ENCODE measurements at places on chromosomes 5 and 9.

- DNase-seq, result no peak
These were observed 32.1 kb upstream of the IL6ST start for GRCh38 chr5:56026863-56027300.

GRCh38 chr9:34379334-34380033, 2.8 kb upstream of the MYORG start:
- peak; percentile 56 for DNase-seq

GRCh38 chr5:175285261-175285660, 158.7 kb downstream of the DRD1 start:
- no peak for DNase-seq

- no peak for DNase-seq
These were observed 25.3 kb downstream of the OSMR start for GRCh38 chr5:38871058-38871605.

- DNase-seq, result no peak
These were observed 290.6 kb upstream of the PANK3 start for GRCh38 chr5:168869615-168870227.

- DNase-seq, result no peak
These were observed 28.3 kb upstream of the WWC1 start for GRCh38 chr5:168263121-168263520.

DNA sequence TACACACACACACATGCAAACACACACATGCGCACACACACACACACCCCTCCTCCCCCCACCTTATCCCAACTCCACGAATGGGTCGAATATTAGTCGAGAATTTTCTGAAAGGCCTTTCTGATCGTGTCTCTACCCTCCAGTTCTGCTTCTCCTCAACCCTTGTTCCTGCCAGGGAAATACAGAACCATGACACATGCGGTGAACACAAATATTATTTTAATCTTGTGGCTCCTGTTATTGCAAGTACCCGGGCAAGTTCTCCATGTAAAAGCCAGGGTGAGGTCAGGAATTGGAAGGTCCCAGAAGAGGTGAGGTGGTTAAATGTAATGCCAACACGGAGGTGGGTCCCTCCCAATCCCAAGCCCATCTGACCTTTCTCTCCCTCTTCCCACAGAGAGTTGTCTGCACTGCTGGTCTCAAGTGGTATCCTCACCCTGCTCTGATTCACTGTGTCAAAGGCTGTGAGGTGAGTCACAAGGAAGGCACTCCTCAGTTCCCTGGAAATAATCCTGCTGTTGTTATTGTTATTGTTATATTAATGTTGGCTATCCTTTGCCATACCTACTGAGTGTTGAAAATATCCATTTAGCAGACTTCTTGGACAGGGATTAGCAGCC, 223.7 kb downstream of the PAPPA start:
- no peak for DNase-seq

- peak; percentile 38 for DNase-seq
These were observed 508.3 kb downstream of the EBF1 start for GRCh38 chr5:158591301-158591863.

GRCh38 chr9:4430432-4431261, 59.6 kb upstream of the SLC1A1 start:
- no peak for DNase-seq

GRCh38 chr5:132865668-132866341, 464 bp downstream of the GDF9 start:
- no peak for DNase-seq

- DNase-seq, result no peak
These were observed 558.5 kb upstream of the ZNF462 start for GRCh38 chr9:106304401-106304920.

DNA sequence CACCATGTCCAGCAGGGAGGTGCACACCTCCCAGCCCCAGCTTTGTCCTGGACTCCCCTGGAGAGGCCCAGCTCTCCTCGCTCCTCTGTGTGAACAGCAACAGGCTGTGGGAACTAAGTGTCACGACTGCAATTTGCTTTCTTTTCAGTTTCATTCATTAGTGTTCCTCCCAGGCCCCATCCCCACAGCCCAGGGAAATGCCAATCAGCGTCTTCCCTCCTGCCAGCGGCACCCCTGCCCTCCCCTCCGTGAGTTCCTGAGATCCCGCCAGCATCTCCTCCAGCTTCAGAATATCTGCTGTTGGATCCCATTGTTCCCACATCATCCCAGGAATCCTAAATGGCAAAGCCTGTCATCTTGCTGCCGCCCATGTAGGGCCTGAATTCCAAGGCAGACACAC, 13.1 kb upstream of the RPL26L1 start:
- DNase-seq, result no peak

DNA sequence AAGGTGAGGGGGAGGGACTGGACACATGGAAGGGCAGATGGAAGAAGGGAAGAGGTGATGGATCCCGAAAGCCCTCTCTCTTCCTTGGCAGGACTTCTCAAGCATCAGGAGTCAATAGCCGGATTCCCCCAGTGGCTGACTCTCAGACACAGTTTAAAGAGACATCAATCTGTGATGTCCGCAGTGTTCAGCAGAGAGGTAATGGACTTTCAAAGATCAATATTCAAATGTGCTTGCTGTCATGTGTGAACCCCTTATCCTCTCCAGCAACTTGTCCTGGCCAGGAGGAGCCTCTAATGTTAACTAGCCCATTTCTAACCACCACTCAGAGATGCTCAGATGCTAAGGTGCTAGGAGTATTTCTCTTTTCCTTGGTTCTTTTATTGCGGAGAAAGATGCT, 392.2 kb downstream of the IRX1 start:
- DNase-seq, result no peak

DNA sequence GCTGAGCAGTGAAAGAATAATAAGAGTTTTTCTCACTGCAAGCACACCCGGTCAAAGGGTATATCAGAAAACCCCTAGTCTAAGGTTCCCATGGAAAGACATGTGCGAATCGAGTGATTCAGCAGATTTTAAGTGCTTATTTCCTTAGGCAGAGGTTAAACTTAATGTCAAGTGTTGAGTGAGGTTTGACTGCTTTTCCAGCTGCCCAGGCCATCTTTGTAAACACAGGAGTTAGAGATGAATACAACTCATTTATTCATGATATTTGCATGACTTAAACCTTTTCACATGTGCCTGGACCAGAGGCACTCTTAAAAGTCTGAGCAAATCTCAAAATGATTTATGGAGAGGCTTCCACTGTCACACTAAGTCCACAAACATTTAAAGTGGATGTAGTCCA, 137.8 kb upstream of the RGMB start:
- DNase-seq, result no peak

GRCh38 chr9:125932012-125932411, 184.8 kb downstream of the PBX3 start:
- no peak for DNase-seq

- DNase-seq, result no peak
These were observed 113.2 kb downstream of the CDH18 start for GRCh38 chr5:19874811-19875210.

DNA sequence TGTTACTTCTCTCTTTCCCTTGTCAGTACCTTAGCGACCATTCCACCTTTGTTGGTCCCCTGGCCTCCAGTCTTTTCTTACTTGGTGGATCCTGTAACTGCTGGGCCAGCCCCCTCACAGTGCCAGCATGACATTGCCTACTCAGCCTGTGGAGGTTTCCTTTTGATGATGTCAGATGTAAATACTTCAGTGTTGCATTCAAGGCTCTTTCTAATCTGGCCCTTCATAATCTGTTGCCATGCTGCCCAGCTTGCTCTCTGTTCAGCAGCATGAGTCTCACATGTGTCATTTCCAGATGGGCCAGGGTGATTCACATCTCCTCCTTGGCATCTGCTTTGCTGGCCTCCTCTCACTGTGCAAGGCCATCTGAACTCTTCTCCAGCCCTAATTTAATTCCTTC, 57.1 kb downstream of the MAST4 start:
- DNase-seq, result no peak

GRCh38 chr9:79431019-79431679, 140.6 kb upstream of the TLE4 start:
- DNase-seq, result no peak

DNA sequence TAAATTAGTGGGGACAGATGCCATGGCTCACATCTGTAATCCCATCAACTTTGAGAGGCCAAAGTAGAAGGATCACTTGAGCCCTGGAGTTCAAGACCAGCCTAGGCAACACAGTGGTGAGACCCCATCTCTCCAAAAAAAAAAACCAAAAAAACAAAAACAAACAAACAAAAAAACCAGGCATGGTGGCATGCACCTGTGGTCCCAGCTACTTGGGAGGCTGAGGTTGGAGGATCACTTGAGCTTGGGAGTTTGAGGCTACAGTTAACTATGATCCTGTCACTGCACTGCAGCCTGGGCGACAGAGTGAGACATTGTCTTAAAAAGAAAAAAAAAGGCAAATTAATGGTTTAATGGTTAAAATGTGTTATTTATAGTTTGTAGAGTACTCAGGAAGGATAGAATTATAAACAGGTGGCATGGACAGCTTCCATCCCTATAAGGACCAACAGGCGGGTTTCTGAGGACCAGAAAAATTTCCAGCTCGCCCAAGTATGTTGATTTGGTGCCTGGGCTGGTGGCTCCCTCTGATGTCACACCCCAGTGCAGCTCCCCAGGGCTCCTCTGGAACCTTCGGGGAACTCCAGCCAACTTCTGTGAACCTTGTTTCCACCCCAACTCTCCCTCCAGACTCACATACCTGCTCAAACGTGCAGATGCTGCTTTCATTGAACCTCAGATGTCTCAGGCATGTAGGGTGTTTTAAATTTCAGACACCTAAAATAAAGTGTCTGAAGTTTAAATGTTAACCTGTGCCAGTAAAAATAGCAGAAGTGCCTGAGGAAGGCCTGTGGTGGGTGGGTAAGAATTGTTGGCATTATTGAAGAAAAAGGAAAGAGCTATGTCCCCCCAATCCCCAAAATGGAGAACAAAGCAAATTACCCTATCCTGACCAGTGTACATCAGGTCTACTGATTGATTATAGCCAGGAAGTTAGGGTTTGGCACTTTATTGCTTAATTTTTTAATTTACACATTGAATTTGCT, 69.0 kb downstream of the TRIO start:
- no peak for DNase-seq

GRCh38 chr5:170448221-170448620, 55.6 kb upstream of the KCNIP1 start:
- DNase-seq, result no peak

DNA sequence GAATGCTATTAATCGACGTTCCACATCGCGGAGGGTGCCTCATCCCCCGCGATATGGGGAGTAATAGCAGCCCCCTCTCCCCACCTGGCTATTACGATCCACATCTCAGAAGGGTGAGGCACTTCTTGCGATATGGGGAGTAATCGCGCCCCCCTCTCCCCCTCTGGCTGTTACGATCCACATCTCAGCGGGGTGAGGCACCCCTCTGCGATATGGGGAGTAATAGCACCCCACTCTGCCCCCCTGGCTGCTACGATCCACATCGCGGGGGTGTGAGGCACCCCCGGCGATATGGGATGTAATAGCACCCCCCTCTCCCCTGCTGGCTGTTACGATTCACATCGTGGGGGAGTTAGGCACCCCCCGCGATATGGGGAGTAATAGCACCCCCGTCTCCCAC, 128.5 kb downstream of the TMEM38B start:
- DNase-seq, result no peak

DNA sequence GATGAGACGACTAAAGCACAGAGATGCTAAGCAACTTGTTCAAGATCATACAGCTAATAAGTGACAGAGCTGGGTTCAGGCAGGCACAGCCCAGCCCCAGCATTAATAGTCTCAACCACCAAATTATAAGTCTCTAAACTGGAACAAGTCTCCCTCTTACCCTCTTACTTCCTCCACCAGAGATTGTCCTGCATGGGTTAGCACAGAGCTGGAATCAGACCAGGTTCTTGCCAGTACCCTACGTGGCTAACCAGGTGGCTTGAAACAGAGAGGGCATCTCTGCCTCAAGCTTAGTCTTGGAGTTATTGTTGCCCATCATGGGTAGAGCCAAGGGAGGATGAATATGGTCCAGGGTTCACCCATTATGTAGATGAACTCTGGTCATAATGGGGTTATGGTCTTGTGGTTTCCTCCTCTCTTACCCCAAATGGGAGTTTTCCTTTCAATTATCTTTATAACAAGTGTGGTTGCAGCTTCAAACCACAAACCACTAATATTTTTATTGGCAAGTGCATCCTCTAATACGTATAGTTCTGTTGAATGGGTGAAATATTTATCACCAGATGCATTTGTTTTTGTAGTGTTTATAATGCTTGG, 8.3 kb upstream of the XPA start:
- no peak for DNase-seq
